MV-4-11 (cell line): ENCODE measurements at places on chromosomes 1 and 21.

- no peak for DNase-seq
Measured at GRCh38 chr1:4345094-4345493, 309.3 kb upstream of the AJAP1 start.

DNA sequence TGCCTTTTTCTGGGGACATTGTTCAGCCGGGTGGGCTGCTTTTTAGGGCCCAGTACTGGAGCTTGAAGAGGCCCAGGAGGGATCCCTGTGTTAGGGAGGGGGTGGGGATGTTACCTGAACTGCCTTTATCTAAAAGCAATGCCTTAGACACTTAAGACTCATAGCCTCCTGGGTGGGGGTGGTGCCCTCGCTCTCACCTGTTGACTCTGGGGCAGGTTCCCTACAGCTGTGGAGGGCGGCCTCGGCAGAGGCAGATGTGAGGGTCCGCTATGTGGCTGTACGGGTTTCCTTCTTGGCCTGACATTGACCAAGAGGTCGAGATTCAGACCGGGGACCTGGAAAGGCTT lies 716 bp downstream of the INAVA start:
- DNase-seq = no peak

DNA sequence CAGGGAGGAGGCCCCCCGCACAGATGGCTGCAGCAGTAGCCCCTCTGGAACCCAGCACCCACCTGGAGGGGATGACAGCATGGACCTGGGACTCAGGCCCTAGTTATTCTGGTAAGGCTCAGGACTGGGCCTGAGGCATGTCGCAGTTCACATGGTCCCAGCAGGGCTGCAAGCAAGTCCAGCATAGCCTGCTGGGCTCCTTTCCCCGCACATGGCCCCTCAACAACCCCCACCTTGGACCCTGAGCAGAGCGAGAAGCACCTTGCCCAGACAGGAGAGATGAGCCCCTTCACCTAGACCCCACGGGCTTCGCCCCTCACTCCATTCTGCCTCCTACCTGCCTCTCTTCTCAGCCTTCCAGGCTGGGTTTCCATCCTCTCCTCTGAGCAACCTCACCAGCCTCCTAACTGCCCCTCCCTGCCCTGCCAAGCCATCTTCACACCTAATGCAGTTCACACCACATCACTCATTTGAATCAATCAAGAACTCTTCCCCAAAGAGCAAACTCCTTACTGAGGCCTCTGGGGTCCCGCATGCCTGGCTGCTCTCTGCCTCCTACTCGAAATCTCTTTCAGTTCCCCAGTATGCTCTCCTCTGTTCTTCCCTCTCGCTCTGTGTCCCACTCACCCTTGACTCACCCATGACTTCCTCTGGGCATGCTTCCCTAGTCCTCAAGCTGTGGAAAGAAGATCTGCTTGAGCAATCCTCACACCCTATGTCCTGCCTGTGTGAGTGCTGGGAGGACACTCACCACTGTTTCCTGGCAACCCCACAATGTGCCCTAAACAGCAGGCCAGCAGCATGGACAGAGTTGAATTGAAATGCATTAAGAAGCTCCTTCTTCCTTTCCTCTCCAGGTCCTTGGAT lies 9.4 kb upstream of the THEMIS2 start:
- DNase-seq = peak; percentile 99

DNA sequence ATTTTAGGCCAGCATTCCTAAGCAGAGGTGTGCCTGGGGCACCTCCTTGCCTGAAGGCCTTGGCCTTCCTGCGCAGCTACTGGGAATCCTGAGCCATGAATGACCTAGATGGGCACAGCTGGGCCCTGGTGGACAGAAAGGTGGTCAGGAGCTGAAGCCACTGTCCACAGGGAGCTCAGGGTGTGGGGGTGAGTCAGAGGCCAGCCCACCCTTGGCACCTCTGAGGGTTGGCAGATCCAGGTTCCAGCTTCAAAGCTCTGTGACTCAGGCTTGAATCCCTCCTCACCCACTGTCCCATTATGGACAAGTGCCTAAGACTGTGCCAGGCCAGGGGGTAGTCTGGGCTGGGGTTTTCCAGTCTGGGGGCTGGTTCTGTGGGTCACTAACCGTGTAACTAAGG lies 6.4 kb upstream of the EDN2 start:
- DNase-seq = no peak

- DNase-seq = no peak
Measured at GRCh38 chr1:223737342-223737741, 25.0 kb downstream of the CAPN2 start.

DNA sequence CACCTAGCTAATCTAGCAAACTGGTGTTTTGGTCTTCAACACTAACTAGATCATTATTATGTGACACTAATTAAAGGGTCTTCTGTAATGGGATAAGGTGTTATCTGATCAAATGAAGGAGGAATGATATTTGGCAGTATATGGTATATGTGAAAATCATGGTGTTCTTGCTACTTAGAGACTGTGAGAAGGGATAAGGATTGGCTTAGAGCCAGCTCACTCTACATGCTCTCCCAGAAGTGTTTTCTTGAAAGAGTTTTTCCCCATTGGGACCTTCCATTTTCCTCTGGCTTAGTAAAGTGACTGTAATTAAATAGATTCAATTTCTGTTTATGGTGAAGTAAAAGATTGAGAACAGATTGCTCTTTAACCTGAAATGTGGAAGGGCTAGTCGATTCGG lies 71.2 kb upstream of the RGL1 start:
- no peak for DNase-seq

GRCh38 chr1:19815801-19816736 lies 986 bp upstream of the RNF186 start:
- no peak for DNase-seq

GRCh38 chr1:112325504-112325903 lies 70.5 kb upstream of the CTTNBP2NL start:
- no peak for DNase-seq

- DNase-seq = no peak
Measured at GRCh38 chr1:3671371-3672180, 19.3 kb downstream of the TP73 start.

GRCh38 chr1:25658791-25659431 lies 42.3 kb downstream of the MAN1C1 start:
- no peak for DNase-seq

GRCh38 chr1:45196863-45197262 lies 9.5 kb downstream of the ZSWIM5 start:
- no peak for DNase-seq

DNA sequence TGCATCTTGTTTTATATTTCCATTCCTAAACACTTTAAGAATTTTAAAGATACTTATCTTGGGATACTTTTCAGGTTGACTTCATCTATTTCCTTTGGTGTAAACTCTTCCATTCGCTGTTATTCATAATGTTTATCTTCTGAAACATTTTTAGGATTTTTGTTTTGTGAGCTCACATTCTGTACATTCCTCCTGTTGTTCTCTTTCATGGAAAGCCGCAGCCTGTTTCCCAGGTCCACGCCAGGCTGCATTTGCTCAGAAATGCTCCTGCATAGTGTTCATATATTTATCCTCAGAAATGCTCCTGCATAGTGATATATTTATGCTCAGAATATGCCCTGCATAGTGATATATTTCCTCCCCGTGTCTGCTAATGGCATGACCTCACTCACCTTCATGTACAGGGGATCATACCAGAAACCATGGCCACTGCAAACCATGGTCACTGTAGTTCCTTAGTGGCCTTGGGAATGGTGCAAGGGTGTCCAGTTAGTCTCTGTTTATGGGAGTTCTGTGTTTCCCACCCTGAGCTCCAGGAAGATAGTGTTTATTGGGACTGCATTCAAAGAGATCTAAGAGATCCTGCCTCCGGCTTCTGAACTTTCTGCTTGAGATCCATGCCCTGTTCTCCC lies 153.9 kb upstream of the GREM2 start:
- no peak for DNase-seq

GRCh38 chr1:89615676-89616598 lies 17.0 kb upstream of the LRRC8C start:
- peak; percentile 13 for DNase-seq

GRCh38 chr21:35475009-35475408 lies 425.9 kb upstream of the RUNX1 start:
- DNase-seq = peak; percentile 66

DNA sequence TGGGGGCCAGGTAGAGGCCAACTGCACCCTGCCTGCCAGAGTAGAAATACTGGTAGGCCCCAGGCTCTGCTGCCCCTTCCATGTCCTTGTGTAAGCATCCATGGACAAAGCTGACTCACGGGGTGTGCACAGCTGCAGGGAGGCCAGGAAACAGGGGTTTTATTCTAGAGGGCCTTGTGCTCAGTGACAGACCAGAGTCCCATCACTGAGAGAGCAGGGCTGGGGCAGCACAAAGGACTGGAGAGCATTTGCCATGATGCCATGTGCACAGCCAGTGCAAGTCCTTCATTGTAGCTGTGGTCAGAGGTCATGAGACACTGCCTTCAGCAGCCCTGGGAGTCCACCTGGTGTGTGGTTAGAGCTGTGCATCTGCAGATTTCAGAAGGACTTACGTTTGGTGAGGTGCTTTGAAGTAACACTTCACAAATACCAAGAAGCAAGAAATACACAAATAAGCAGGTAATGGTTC lies 8.1 kb downstream of the ARF1 start:
- no peak for DNase-seq

GRCh38 chr1:167629681-167630567 lies at the start of gene RCSD1:
Gene RCSD1, plus strand, starts transcription at chr1:167630232. Its CDS starts 192 bp downstream, at chr1:167630424.
- peak; percentile 66 for DNase-seq

- no peak for DNase-seq
Measured at GRCh38 chr1:98557895-98558294, 103.6 kb upstream of the SNX7 start.

DNA sequence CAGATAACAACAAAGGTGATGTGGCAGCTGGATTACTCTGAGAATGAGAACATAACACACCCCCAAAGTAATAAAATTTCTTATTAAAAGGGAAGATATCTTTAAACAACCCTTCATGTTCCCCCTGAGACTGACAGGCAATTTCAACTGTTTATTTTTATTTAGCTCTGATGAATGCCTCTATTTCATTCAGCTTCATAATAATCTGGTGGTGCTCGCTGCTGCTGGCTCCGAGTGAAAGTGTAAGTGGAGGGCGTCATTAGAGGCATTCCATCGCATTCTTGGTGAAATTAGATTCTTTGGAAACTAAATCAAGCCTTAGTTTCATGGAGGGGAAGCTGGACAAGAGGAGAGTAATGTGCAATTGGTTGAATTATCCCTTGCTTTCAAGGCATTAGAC lies 128.9 kb downstream of the GRIK1 start:
- no peak for DNase-seq

GRCh38 chr1:24720152-24720551 lies 25.1 kb upstream of the CLIC4 start:
- no peak for DNase-seq

DNA sequence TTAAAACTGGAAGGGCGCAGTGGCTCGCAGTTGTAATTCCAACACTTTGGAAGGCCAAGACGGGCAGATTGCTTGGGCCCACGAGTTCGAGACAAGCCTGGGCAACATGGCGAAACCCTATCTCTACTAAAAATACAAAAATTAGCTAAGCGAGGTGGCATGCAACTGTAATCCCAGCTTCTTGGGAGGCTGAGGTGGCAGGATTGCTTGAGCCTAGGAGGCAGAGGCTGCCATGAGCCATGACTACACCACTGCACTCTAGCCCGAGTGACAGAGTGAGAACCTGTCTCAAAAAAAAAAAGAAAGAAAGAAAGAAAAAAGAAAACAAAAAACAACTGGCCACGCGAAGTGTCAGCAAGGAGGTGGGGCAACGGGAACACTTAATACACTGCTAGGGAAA lies 6.3 kb downstream of the UBE2G2 start:
- DNase-seq = no peak

DNA sequence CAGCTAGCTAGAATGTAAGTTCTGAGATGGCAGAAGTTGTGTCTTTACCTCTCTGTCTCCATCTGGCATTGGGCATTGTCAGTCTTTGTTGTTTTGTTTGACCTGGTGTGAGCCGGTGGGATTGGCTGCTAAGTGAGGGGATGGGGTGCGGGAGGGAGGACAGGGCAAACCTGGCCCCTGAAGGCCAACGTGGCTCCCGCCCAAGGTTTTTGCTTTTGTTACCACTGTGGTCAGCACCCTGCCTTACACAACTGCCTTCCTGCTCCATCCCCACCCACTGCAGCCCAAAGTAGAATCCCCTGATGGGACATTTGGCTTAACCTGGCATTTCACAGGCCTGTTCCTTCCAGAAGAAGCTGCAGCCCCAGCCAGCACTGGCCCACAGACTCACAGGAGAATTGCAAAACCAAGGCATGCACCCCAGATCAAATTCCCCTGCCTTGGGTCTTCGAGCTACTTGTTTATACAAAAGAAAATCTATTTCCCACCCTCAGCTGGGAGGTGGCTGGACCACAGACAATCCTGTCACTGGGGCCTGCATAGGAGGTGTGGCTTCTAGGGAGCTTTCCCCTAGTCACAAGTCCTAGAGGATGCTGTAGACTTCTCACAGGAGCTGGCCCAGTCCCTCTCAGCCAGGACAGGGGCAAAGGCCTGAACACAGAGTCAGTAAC lies 147.5 kb downstream of the TRABD2B start:
- no peak for DNase-seq

DNA sequence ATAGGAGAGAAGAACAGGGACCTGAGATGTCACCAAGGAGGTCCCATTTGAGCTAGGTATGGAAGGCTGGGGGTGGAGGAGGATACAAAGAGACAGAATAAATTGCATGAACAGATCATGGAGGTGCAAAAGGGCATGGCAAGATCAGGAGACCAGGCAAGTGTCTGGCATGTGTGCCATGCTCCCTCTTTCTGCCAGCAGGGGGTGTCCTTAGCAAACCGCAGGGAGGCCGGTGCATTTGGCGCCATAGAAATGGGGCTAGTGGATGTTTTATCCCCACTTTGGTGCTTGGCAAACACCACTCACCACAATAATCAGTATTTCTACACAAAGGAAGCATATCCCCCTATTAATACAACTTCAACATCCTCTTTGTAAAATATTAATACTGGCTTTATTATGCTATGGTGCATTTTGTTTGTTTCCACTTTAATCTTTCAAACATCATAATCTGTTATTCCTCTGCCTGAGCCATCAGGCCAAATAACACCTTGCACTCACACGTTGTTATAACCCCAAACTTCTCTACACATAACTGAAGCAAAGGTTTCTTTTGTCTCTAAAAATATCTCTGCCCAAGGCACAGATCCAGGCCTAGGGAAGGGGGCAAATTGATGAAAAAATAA lies 25.9 kb downstream of the S100A6 start:
- DNase-seq = peak; percentile 40

DNA sequence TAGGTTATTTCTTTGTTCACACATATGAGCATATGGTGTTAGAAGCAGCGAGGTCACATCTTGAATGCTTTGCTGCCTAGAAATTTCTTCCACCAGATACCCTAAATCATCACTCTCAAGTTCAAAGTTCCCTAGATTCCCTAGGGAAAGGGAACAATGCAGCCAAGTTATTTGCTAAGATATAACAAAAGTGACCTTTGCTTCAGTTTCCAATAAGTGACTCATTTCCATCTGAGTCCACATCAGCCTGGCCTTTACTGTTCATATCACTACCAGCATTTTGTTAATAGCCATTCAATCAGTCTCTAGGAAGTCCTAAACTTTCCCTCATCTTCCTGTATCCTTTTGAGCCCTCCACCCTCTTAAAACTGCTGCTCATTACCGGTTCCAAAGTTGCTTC lies 1502.5 kb downstream of the KCNT2 start:
- no peak for DNase-seq

- DNase-seq = peak; percentile 33
Measured at GRCh38 chr1:152533327-152533938, 19.2 kb downstream of the CRCT1 start.

GRCh38 chr1:69129538-69129937 lies 438.2 kb upstream of the LRRC7 start:
- no peak for DNase-seq

- no peak for DNase-seq
Measured at GRCh38 chr1:115499253-115499652, 142.5 kb upstream of the VANGL1 start.
